Thoracic aorta (tissue), 2 donors: ENCODE measurements at places on chromosomes 3 and 15. TPM values are rescaled to one million over a fixed set of nuclear protein-coding genes. Genes with fewer than 3 reads are reported as not detected.

DNA sequence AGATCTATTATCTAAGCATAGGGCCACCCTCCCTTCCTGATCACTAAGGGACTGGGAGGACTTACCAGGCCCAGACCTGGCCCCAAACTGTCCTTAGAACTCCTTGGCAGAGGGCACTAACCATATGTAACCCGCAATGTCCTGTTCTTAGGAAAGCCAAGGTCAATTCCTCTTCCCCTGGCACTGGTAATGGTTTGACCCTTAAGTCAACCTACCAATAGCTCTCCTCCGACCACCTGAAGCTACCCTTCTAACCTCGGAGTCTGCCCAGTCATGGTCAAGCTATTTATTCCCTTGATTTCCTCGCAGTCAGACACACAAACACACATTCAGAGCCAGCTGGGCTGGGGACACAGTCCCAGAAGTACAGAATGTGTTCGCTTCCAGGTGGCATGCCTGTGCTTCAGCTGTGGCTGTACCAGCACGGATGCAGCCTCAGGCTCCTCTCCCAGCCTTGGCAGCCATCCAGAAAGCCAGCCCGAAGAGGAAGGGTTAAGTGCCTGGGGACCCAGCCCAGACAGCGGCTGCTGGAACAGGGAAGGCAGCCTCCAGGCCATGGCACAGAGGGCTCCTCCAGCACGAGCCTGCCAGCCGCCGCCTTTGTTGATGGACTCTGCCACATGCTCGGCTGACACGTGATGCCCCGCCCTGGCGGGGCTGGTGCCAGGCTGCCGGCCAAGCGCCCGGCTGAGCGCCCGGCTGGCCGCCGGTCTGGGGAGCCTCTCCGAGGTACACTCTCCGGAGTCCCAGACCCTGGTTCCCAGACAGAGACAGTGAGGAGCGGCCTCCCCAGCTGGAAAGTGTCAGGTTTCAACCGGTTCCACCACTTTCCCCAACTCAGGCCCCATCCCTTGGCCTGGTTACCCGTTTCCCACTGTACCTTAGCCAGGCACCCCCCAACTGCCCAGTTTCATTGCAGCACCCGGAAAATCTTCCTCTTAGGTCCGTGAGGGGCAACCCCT lies 5.5 kb downstream of the BMF start:
- peak; percentile 61 for DNase-seq

DNA sequence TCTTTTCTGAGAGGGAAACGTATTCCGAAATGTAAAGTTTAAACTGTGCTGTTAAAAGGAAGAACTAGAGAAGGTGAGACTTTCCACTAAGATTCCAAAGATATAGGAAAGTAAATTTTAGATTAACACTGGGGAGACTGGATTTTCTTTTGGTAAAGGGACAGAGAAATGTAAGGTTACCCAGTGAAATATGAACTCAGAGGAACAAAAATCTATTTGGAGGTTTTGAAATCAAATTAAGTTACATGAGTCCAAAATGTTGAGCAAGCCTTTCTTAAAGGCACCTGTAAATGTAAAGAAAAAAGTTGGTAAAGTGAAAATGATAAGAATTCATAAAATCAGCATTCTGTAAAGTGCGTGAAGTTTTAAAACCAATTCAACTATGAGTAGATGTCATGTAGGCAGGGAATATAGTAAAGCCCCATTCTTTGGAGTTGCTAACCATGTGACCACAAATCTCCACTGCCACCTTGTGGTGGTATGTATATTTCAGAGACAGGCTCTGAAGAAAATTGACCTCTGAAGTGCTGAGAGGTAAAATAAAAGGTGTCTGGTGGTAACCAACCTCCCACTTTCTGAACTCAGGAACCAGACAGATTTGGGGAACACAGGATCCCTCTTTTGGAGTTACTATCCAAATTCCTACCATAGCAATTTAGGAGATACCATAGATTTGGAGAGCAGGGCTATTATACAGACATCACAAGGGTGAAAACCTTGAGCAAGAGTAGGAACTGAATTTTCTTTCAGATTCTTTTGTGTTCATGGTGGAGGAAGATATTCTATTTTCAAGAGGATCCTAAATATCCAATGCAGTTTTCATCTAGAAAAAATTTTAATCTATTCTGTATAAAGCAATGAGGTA lies 215.3 kb downstream of the ROBO2 start:
- DNase-seq = no peak

- no peak for DNase-seq
Observed at GRCh38 chr3:128493570-128494366, 767 bp upstream of the GATA2 start.

DNA sequence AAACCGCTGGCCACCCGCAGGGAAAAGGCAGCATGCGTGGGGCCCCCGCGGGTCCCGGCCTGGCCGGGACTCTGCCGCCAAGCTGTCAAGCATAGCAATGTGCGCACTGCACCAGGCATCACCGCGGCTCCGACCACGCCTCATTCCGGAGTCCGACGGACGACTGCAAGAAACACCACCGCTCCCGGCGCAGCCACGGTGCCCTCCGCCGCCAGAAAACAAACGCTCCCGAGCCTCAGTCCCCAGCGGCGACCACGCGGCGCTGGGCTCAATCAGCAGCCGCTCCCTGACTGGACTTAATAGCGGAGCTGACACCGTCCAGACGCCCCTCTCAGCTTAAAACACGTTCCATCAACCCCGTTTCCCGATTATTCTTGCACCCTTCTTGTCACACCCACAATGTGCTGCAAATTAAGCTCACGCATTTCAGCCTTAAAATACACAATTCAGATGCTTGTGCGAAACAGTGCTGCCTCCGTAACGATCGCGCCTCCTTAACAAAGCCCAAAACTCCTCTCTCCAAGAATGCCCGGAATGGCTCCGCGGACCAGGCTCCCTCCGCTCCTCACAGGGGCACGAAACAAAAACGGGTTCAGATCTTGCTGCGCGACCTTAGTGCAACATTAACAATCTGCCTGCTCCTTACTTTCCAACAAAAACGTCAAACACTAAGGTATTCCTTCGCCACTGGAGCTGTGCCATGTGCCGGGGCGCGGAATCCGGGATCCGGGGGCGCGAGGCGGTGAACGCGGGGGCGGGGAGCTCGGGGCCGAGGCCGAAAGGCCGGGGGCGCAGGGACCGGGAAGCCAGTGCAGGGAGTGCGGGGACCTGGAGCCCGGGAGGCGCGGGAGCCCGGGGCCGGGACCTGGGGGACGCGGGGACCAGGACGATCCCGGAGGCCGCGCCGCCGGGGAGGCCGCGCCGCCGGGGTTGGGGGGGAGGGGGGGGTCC lies 655 bp downstream of the CYFIP1 start:
- no peak for DNase-seq

GRCh38 chr15:31098491-31098917 lies 3.0 kb downstream of the TRPM1 start:
- DNase-seq = no peak

The ITPKA gene
- total RNA-seq = not detected

The PCLAF gene
- not detected for total RNA-seq
